ENCODE measurements at places on chromosomes 1 and 21.

GRCh38 chr1:67262735-67263134, 44.9 kb upstream of the IL12RB2 start:
- DNase-seq, result no peak

GRCh38 chr1:59593798-59594790, 220.7 kb upstream of the HOOK1 start:
- no peak for DNase-seq

- DNase-seq, result no peak
Observed at GRCh38 chr1:28046716-28047115, 41.7 kb downstream of the EYA3 start.

GRCh38 chr1:8985915-8986813, 40.1 kb downstream of the SLC2A7 start:
- no peak for DNase-seq
